ENCODE measurements at places on chromosomes 4 and X.

DNA sequence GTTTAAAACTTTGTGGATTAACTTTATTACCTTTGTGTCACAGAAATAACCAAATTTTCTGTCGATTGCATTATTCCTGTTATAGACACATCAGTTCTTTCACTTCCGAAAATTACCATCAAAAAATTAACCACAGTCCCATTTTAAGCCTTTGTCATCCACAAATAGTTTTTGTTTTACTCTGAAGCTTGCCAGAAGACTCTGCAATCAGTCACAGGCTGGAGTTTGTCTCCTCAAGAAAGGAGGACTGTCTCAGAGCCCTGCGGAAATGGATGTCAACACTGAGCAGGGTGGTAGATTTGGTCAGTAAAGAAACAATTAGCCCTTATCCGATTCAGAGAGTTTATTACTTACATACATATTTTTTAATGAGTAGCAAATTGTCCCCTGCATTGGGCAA, 20.1 kb upstream of the TCEAL4 start:
- no peak for DNase-seq

GRCh38 chrX:111837197-111837596, 38.8 kb upstream of the TRPC5OS start:
- no peak for DNase-seq

DNA sequence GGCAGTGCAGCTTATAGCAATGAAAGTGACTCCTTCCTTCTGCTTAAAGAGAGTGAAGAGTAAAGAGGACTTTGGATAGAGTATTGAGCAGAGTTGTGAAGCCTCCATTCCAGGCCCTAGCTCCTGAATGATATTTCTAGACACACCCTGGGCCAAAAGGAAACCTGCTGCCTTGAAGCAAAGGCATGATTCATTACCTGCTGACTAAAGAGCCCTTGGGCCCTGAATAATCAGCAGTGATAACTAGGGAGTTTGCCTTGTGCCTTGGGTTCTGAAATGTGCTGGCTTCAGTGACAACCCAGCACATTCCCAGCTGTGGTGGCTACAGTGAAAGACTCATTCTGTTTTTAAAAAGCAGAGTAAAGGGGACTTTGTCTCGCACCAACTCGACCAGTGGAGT, 49.2 kb downstream of the STPG2 start:
- DNase-seq: no peak

DNA sequence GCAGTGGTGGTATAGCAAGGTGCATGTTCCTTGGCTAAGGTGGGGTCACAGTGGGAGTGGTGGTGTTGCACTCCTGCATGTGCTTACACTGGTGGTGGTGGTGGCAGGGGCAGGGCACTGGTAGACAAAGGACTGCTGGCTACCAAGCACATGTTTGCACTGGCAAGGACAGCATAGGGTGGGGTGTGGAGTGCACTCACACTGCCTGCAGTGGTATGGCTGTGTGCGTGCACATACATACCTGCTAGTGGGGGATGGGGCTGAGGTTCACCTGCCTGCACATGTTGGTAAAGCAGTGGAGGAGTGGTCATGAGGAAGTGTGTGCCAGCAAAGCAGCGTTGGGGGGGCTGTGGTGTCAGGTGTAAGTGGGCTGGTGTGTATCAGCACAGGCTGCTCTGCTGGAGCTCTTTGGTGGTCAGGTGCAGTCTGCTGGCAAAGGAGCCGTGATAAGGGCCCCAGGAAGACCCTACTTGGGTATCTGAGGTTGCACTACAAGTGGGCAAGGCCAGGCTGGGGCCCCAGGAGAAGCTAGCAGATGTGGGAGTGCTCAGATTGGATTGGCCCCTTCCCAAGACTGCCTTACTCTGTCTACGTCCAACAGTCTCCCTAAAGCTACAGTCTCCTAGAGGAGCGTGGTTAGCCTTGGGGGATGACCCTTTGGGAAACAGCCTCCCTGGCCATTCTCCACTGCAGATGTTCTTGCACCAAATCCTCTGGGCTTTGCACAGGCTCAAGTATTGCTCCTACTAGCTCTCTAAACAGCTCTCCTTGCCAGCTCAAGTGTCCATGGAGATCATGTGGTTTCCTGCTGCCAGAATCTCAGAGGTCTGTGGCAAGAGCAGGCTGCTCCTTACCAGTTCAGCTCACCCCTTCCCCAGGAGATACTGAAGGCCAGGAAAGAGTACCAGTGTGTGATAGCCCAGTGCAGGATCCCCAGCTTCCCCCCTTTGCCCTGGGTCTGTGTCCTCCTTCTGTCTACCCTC, 486.3 kb upstream of the PABPC4L start:
- DNase-seq: no peak

GRCh38 chr4:15551740-15552446, 82.2 kb downstream of the CC2D2A start:
- no peak for DNase-seq

DNA sequence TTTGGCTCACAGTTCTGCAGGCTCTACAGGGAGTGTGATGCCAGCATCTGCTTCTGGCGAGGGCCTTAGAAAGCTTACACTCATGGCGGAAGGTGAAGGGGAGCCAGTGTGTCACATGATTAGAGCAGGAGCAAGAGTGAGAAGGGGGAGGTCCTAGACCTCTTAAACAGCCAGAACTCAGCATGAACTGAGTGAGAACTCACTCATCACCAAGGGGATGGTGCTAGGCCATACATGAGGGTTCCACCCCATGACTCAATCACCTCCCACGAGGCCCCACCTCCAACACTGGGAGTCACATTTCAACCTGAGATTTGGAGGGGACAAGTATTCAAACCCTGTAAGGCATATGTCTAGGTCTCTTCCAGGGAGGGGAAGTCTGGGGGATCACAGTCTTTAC, 33.4 kb downstream of the SPRY1 start:
- DNase-seq: no peak

DNA sequence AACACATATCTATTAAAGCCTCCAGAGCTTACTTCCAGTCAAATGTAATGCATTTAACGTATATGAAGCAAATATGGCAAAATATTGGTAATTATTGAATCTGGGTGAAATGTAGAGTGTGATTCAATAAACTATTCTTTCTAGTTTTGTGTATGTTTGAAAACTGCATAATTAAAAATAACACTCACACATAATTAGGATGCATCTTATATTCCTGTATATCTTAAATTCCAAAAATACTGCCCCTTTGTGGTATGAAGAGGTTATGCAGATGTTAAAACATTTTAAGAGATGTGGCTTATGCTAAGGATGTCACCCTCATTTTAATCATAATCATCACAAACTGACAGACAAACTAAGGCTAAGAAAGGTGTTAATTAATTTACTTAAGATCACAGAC, 182.9 kb downstream of the COX18 start:
- DNase-seq: no peak

DNA sequence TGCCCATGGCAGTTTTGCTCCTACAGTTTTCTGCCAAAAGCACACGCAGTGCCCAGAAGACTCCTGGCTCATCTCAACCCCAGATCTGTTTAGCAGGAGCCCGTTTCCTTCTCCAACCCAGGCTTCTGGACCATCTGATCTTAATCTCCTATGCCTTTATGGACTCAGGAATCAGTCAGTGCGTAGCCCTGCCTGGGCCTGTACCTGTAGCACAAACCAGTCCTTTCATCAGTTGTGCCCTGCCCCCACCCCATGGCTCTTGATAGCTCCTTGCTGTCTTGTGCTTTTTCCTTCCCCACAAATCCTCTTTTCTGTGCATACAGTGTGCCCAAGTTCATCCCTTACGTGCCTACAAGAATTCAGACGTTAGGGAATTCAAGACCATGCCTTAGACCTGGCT, 1.5 kb downstream of the ZNF718 start:
- DNase-seq: peak; percentile 17

DNA sequence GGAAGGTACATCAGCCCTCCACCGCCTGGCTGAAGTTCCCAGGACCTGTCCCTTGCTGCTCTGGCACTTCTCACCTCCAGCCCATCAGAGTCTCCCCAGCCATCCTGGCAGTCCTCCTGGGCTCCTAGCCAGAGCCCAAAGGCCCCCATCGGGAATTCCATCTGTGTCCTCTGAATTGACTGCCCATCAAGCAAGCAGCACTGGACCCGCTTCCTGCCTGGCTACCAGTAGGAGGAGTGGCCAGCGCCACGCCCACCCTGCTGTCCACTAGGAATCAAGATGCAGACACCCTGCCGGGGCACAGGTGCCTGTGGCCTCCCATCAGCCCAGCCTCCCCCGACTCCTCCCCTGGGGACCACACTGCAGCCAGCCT, 47.2 kb downstream of the C4orf50 start:
- DNase-seq: no peak

All from stimulated activated CD4-positive, alpha-beta T cell treated with anti-CD3 and anti-CD28 coated beads, Interleukin-2, amount 100 ng/mL, for 24 hours (primary cell).